ENCODE measurements at places on chromosomes 3 and 15. TPM values are rescaled to one million over a fixed set of nuclear protein-coding genes. Genes with fewer than 3 reads are reported as not detected.

EXD1 gene
- total RNA-seq: not detected

VGLL3 gene
- total RNA-seq: 0.05 TPM

CCR5 gene
- 1.2 TPM for total RNA-seq

SPESP1 gene
- not detected for total RNA-seq

GREM1 gene
- total RNA-seq: 0.36 TPM

EFCC1 gene
- not detected for total RNA-seq

MAP1A gene
- 0.16 TPM for total RNA-seq

CELF6 gene
- 0.24 TPM for total RNA-seq

PLS1 gene
- total RNA-seq: 1.6 TPM

IL17RB gene
- 2.2 TPM for total RNA-seq

FBXO40 gene
- not detected for total RNA-seq

BCL2A1 gene
- 183 TPM for total RNA-seq

EPHB3 gene
- 0.13 TPM for total RNA-seq

LRRC15 gene
- not detected for total RNA-seq

NAALADL2 gene
- total RNA-seq: 0.41 TPM

SPINK8 gene
- total RNA-seq: not detected

MAGI1 gene
- total RNA-seq: 0.49 TPM

TKT gene
- 331 TPM for total RNA-seq

Measured in GM12878 (cell line).